ENCODE measurements at places on chromosomes 11 and 22. TPM values are rescaled to one million over a fixed set of nuclear protein-coding genes. Genes with fewer than 3 reads are reported as not detected.

The FGF19 gene
- total RNA-seq, result 0.03 TPM

The DDTL gene
- total RNA-seq, result 1.5 TPM

The GPR83 gene
- total RNA-seq, result 0.08 TPM

The APOL5 gene
- not detected for total RNA-seq

The DRD4 gene
- 0.21 TPM for total RNA-seq

The TUB gene
- total RNA-seq, result 5.4 TPM

The RASGRP2 gene
- total RNA-seq, result 1.1 TPM
